Non-pigmented ciliary epithelial cell (primary cell): ENCODE measurements at places on chromosomes 16 and 17.

- no peak for DNase-seq
Measured at GRCh38 chr16:87931504-87931903, 4.8 kb downstream of the CA5A start.

GRCh38 chr16:29858974-29859373 lies 4.1 kb downstream of the CDIPT start:
- DNase-seq = no peak

GRCh38 chr17:11705111-11705510 lies 106.8 kb downstream of the DNAH9 start:
- DNase-seq = no peak

- peak; percentile 79 for DNase-seq
Measured at GRCh38 chr16:89922477-89922883, 662 bp upstream of the TUBB3 start.

- DNase-seq = no peak
Measured at GRCh38 chr17:80393241-80393890, 21.6 kb upstream of the ENDOV start.

GRCh38 chr17:40317345-40317873 lies 8.4 kb downstream of the RARA start:
- no peak for DNase-seq

DNA sequence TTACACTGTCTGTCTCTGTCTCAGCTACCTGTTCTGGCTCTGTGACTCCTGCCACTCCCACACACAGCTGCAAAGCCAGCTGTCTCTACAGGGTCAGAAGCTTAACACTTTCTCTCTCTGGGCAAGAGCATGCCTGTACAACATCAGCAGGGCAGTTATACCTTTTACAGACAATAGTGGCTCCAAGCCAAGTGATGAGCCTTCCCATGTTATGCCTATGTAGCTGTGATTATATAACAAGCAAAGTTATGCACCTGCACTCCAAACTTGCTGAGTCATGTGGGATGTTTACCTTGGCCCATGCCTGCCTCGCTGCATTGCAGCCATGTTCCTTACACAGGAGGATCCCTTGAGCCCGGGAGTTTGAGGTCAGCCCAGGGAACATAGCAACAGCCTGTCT lies 31.8 kb upstream of the APPBP2 start:
- no peak for DNase-seq

DNA sequence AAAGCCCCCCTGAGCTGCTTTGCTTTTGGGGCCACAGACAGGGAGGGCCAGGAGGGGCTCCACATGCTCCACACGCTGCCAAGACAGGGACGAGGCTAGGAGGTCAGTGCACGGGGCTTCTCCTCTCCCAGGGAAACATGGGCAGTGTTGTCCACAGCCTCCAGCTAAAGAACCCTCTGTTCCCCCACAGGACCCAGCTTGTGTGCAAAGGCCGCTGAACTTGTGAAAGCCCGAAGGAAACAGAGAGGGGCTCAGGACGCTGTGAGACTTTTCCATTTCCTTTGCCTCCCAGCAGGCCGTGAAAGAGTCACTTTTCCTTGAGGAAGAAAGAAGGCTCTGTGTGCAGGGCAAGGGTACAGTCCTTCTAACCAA lies 9.7 kb downstream of the CDRT4 start:
- no peak for DNase-seq

- no peak for DNase-seq
Measured at GRCh38 chr17:38724337-38724988, 5.7 kb upstream of the CISD3 start.
